Activated naive CD8-positive, alpha-beta T cell treated with anti-CD3 and anti-CD28 coated beads for 36 hours (primary cell): ENCODE measurements at places on chromosomes 7 and 10. TPM values are rescaled to one million over a fixed set of nuclear protein-coding genes. Genes with fewer than 3 reads are reported as not detected.

GARIN1A gene
- 0.29 TPM for total RNA-seq

ELFN1 gene
- total RNA-seq = 0.19 TPM

SOSTDC1 gene
- total RNA-seq = not detected

LIPN gene
- total RNA-seq = not detected

WNT8B gene
- total RNA-seq = 0.16 TPM

DIP2C gene
- total RNA-seq = 0.22 TPM

CYP26C1 gene
- total RNA-seq = not detected

STK31 gene
- total RNA-seq = not detected

GRCh38 chr10:77332256-77332655 is 305.4 kb downstream of the KCNMA1 start:
- no peak for DNase-seq
- no peak overlapping the region for H3K4me3 ChIP-seq

- no peaks in the 10 kb centered on the region for H3K27me3 ChIP-seq
- DNase-seq = no peak
- no peak overlapping the region for H3K4me3 ChIP-seq
- no peaks in the 10 kb centered on the region for H3K36me3 ChIP-seq
Observed at GRCh38 chr10:107740962-107741690, 576.6 kb upstream of the SORCS1 start.

DNA sequence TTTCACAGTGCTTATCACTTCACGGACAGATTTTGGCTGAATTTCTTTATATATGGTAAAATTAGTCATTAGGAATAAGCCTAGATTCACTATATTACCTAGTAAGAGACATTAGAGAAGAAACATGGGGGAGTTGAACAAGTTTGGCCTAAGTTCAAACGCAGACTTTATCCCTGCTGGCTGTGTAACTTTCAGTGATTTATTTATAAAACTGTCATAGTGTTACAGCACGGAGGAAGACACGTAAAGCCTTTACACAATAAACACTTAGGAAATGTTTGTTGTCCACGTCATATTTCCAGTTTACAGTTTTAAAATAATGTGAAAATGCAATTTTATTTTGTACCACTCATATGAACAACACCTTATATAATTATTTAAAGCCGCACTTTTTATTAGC is 661.5 kb downstream of the MAGI2 start:
- H3K36me3 ChIP-seq = no peaks in the 10 kb centered on the region
- H3K27me3 ChIP-seq = no peaks in the 10 kb centered on the region
- DNase-seq = no peak
- H3K4me3 ChIP-seq = no peak overlapping the region
- H3K4me1 ChIP-seq = no peaks in the 10 kb centered on the region
- H3K27ac ChIP-seq = no peak overlapping the region

GRCh38 chr7:106054971-106055532 is 57.1 kb downstream of the SYPL1 start:
- peaks cover 27% of the 10 kb centered on the region for H3K4me1 ChIP-seq
- no peak overlapping the region for H3K27ac ChIP-seq
- no peak for DNase-seq

DNA sequence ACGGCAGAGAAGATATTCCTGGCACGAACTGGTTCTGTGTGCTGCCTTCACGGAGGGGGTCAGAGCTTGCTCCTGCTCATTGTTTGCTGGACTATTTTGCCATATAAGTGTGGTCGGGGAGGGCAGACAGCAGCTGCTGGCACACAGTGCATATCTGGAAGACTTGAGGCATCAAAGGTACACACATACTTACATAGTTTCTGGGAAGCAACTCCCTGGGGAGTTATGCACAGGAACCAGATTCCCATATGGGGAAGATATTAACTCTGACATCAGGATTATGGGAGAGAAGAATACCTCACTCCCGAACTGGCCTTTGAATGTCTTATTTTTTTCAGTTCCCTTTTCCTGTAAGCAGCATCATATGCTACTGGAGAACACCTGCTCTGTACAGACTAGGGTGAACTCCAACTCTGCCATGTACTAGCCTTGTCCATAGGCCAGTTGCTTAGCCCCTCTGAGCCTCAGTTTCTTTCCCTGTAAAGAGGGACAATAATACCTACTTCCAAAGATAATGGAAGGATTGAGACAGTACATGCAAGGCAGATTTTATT is 41.5 kb downstream of the LGI1 start:
- no peaks in the 10 kb centered on the region for H3K36me3 ChIP-seq
- H3K4me3 ChIP-seq = no peak overlapping the region
- peaks cover 19% of the 10 kb centered on the region for H3K27me3 ChIP-seq
- H3K4me1 ChIP-seq = no peaks in the 10 kb centered on the region

GRCh38 chr7:71414490-71414889 is 282.5 kb downstream of the GALNT17 start:
- no peak overlapping the region for H3K27ac ChIP-seq
- H3K4me3 ChIP-seq = no peak overlapping the region
- H3K4me1 ChIP-seq = no peaks in the 10 kb centered on the region

GRCh38 chr7:11480143-11480542 is 351.9 kb downstream of the THSD7A start:
- no peaks in the 10 kb centered on the region for H3K27me3 ChIP-seq
- no peak overlapping the region for H3K27ac ChIP-seq
- no peak for DNase-seq

GRCh38 chr7:46745707-46746090 is 824.6 kb upstream of the IGFBP3 start:
- H3K4me1 ChIP-seq = no peaks in the 10 kb centered on the region
- no peak overlapping the region for H3K4me3 ChIP-seq
- no peak overlapping the region for H3K27ac ChIP-seq
- no peaks in the 10 kb centered on the region for H3K27me3 ChIP-seq
- no peaks in the 10 kb centered on the region for H3K36me3 ChIP-seq

- DNase-seq = no peak
- H3K4me1 ChIP-seq = peaks cover 4% of the 10 kb centered on the region
- H3K4me3 ChIP-seq = no peak overlapping the region
- H3K36me3 ChIP-seq = no peaks in the 10 kb centered on the region
Observed at GRCh38 chr7:154917808-154918160, 85.1 kb downstream of the PAXIP1 start.

- H3K4me1 ChIP-seq = peaks cover 3% of the 10 kb centered on the region
- no peak overlapping the region for H3K27ac ChIP-seq
- DNase-seq = peak; percentile 3
- no peaks in the 10 kb centered on the region for H3K36me3 ChIP-seq
Observed at GRCh38 chr7:85160223-85160622, 26.6 kb downstream of the SEMA3D start.

GRCh38 chr7:49244543-49244942 is 320.2 kb downstream of the CDC14C start:
- H3K36me3 ChIP-seq = no peaks in the 10 kb centered on the region
- no peak overlapping the region for H3K4me3 ChIP-seq
- no peak overlapping the region for H3K27ac ChIP-seq
- H3K4me1 ChIP-seq = no peaks in the 10 kb centered on the region

DNA sequence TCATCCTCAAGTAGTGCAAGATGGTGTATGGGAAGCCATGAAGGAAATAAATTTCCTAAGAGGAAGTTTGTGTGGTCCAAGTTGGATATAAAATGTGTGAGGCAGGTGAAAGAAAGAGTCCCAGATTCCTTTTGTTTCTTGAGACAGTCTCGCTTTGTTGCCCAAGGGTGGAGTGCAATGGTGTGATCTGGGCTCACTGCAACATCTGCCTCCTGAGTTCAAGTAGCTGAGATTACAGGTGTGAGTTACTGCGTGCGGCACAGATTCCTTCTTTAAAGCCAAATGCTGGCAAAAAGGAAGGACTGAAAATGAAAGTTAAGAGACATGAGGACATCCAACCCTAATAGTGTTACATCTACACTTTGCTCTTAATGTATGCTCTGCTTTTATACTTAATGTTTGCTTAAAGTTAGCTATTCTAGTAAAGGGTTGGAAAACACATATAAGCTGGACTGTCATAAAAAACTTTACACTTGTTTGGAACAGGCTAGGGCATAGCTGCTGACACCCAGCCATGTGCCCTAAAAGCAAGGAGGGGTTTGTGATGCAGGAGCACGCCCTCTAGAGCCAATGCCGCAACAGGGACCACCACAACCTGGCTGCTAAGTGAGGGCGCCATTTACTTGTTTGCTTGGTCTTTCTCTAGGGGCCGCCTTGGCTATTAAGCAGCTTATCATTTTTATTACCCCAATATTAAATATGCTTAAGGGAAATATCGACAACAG is 34.5 kb downstream of the CLEC2L start:
- no peak overlapping the region for H3K27ac ChIP-seq
- no peak overlapping the region for H3K4me3 ChIP-seq
- no peaks in the 10 kb centered on the region for H3K27me3 ChIP-seq
- peaks cover 4% of the 10 kb centered on the region for H3K36me3 ChIP-seq

DNA sequence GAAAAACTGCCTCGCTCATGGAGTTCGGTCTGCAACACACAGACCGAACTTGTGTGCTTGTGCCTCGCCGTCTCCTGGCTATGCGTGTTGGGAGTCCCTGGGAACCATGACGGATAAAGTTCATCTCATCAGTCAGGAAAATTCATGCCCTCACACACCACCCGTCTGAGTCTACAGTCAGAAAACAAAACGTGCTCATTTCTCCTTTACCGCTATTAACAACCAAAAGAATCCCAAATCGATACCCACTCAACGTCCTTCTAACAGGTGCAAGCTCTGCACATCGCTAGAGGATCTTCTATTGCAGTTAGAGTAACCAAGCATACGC is 13.6 kb downstream of the CNPY1 start:
- no peak for DNase-seq
- H3K27ac ChIP-seq = no peak overlapping the region
- H3K36me3 ChIP-seq = no peaks in the 10 kb centered on the region
- H3K27me3 ChIP-seq = peaks cover 80% of the 10 kb centered on the region
- H3K4me3 ChIP-seq = no peak overlapping the region

GRCh38 chr10:99698504-99699080 is 33.3 kb downstream of the COX15 start:
- no peak for DNase-seq
- peaks cover 1% of the 10 kb centered on the region for H3K36me3 ChIP-seq
- no peak overlapping the region for H3K27ac ChIP-seq

DNA sequence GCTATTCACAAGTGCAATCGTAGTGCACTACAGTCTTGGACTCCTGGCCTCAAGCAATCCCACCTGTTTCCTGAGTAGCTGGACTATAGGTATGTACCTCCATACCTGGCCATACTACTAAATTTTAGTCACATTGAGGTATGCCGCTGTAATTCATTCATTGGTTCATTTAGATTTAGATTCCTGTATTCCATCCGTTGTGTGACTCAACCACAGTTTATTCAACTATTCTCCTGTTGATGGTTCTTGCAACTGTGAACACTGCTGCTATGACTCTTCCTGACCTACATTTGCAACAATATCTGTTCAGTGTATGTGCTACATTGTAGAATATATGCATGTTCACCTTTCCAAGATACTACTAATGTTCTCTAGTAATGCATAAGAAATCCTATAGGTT is 8.0 kb upstream of the ZCCHC24 start:
- H3K27me3 ChIP-seq = peaks cover 6% of the 10 kb centered on the region
- DNase-seq = no peak
- no peaks in the 10 kb centered on the region for H3K4me1 ChIP-seq
- H3K36me3 ChIP-seq = no peaks in the 10 kb centered on the region
- H3K4me3 ChIP-seq = no peak overlapping the region

- DNase-seq = no peak
- H3K27me3 ChIP-seq = no peaks in the 10 kb centered on the region
- no peaks in the 10 kb centered on the region for H3K36me3 ChIP-seq
Observed at GRCh38 chr10:87691506-87692070, 31.9 kb downstream of the PAPSS2 start.

GRCh38 chr7:43554423-43554822 is 28.5 kb upstream of the STK17A start:
- no peaks in the 10 kb centered on the region for H3K36me3 ChIP-seq
- no peaks in the 10 kb centered on the region for H3K27me3 ChIP-seq
- no peak overlapping the region for H3K4me3 ChIP-seq
- no peak for DNase-seq
- H3K27ac ChIP-seq = peak overlapping the region; percentile 17
- H3K4me1 ChIP-seq = peaks cover 18% of the 10 kb centered on the region

DNA sequence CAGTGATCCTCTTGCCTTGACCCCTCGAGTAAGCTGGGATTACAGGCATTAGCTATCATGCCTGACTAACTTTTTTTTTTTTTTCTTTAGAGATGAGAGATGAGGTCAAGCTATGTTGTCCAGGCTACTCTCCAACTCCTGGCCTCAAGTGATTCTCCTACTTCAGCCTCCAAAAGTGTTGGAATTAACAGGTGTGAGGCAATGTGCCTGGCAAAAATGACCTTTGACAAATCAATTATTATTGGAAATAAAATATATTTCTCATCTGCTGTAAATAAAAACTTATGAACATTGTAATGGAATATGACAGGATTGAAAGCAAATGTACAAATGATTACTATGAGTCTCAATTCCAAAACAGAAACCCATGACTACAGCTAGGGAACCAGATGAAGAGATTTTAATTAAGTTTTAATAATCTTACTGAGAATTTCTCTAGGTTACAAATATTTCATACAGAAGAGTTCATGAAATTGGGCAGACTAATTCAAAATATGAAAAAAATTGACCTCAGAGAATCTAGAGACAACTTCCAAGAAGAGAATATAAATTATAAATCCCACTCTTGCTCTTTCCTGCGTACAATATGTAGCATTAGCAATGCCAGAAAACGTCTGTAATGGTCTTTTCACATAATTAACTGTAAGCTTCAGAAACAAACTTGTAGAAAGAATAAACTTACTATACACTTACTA is 414.7 kb downstream of the DGKB start:
- H3K4me1 ChIP-seq = no peaks in the 10 kb centered on the region
- H3K27ac ChIP-seq = no peak overlapping the region
- no peak overlapping the region for H3K4me3 ChIP-seq
- H3K36me3 ChIP-seq = no peaks in the 10 kb centered on the region
- H3K27me3 ChIP-seq = no peaks in the 10 kb centered on the region

GRCh38 chr10:24519950-24520349 is 203.7 kb downstream of the ARHGAP21 start:
- H3K27me3 ChIP-seq = peaks cover 6% of the 10 kb centered on the region
- peak overlapping the region; percentile 40 for H3K27ac ChIP-seq
- peaks cover 13% of the 10 kb centered on the region for H3K4me1 ChIP-seq
- peak overlapping the region; percentile 67 for H3K4me3 ChIP-seq
- H3K36me3 ChIP-seq = no peaks in the 10 kb centered on the region

DNA sequence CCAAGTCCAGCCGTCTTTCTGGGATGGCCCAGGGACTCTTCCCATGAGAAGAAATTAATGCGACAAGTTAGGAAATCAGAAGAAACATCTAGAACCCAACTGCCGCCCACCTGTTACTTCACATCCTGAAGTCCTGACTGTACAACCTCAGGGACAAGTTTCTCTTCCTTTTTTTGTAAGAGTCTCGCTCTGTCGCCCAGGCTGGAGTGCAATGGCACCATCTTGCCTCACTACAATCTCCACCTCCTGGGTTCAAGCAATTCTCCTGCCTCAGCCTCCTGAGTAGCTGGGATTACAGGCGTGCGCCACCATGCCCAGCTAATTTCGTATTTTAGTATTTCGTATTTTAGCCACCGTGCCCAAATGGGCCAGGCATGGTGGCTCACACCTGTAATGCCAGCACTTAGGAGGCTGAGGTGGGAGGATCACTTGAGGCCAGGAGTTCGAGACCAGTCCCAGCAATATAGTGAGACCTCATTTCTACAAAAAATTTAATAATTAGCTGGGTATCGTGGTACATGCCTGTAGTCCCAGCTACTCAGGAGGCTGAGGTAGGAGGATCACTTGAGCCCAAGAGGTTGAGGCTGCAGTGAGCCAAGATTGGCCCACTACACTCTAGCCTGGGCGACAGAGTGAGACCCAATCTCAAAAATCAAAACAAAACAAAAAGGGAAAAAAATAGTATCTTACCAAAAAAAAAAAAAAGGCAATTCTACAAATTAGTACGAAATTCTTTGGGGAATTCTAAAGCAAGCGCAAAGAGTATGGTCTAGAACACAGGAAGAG is 20.8 kb downstream of the LAT2 start:
- no peak overlapping the region for H3K4me3 ChIP-seq
- peak overlapping the region; percentile 20 for H3K27ac ChIP-seq
- no peak for DNase-seq
- H3K27me3 ChIP-seq = no peaks in the 10 kb centered on the region
- peaks cover 39% of the 10 kb centered on the region for H3K36me3 ChIP-seq
